Stimulated activated CD8-positive, alpha-beta memory T cell treated with anti-CD3 and anti-CD28 coated beads, Interleukin-7, amount 100 ng/mL, for 48 hours (primary cell): ENCODE measurements at places on chromosomes 12 and 14.

DNA sequence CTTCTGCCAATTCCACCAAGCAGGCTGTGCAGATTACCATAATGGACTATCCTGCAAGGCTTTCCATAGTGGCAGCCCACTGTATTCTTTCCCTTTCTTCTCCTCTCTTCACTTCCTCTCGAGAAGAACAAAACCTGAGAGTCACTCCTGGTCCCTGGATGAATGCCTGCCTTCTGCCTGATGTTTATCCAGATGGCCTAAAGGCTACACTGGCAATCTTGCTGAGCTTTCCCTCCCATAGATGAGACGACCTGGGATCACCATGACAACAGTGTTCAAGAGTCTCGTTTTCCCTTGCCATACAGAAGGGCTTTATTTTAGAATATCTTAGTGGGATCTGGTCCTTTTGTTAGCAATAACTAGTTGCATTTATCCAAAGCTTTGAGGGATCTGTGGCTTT lies 142.3 kb downstream of the RTN1 start:
- no peak for DNase-seq

DNA sequence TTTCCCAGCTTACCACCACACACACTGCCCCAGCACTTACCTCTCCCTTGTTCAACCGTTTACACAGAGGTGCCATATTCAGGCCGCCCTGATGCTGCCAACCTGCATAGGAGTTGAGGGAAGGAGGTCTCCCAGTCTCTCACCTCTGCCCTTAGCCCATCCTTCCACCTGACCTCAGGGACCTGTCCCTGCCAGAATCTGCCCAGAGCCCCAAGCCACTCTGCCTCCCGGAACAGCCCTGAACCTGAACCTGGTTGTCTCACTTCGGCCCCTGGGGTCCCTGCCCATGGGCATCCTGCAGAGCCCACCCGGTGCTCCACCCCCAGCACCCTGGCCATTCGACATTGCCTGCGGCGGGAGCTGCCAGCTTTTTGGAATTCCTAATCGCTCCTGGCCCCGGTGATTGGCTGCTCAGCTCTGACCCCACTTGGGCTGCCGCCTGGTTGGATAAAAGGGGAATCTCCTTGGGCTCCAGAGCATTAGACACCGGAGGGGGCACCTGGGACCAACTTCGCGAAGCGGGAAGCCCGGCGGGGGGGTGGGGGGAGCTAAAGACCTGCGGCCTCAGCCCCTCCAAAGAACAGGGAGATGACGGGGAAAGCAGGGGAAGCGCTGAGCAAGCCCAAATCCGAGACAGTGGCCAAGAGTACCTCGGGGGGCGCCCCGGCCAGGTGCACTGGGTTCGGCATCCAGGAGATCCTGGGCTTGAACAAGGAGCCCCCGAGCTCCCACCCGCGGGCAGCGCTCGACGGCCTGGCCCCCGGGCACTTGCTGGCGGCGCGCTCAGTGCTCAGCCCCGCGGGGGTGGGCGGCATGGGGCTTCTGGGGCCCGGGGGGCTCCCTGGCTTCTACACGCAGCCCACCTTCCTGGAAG lies at the start of gene VSX2:
VSX2 (plus strand) TSS at position 476 of the 874 bp plus-strand sequence; CDS start at position 589, 113 bp downstream.
- no peak for DNase-seq

DNA sequence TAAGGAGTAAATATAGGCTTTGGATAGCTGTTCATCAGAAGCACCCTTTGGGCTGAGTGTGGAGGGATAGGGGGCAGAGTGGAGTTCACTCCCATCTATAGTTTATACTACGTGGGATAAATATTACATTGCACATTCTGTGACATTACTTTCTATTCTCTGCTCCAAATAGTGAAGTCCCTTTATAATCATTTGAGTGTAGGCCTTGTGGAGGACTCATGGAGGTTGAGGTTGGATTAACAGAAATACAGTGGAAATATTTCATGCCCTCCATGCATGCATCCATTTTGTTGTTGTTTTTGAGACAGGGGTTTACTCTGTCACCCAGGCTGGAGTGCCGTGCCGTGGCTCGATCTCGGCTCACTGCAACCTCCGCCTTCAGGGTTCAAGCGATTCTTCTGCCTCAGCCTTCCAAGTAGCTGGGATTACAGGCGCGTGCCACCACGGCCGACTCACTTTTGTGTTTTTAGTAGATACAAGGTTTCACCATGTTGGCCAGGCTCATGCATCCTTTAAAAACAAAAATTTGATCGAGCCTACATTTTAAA lies 1.4 kb downstream of the CHPT1 start:
- no peak for DNase-seq

DNA sequence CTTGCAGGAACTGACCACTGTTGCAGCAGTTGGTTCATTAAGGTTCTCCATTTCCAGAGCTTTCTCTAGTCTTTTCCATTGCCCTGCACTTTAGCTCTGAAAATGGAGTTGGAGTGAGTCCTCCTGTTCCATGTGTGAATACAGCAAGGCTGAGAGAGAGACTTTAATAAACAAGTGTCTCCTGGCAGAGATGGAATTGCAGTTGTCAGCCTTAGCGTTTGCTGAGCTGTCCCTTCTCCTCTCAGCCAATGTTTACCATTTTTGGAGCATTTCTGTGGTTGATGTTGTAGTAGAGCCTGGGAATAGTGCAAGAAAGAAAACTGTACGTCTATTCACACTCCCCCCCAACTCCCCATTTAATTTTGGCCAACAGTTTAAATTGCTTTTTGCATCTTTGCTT lies 7.5 kb upstream of the MANSC4 start:
- no peak for DNase-seq

GRCh38 chr12:131543040-131543439 lies 167.8 kb upstream of the SFSWAP start:
- no peak for DNase-seq

- DNase-seq: no peak
Observed at GRCh38 chr12:122183588-122183940, 641 bp downstream of the LRRC43 start.

- DNase-seq: no peak
Observed at GRCh38 chr12:13194401-13195110, 2.0 kb upstream of the EMP1 start.

GRCh38 chr12:87310126-87310525 lies 719.1 kb downstream of the C12orf50 start:
- no peak for DNase-seq

- DNase-seq: no peak
Observed at GRCh38 chr12:38016602-38017001, 300.0 kb upstream of the ALG10B start.

DNA sequence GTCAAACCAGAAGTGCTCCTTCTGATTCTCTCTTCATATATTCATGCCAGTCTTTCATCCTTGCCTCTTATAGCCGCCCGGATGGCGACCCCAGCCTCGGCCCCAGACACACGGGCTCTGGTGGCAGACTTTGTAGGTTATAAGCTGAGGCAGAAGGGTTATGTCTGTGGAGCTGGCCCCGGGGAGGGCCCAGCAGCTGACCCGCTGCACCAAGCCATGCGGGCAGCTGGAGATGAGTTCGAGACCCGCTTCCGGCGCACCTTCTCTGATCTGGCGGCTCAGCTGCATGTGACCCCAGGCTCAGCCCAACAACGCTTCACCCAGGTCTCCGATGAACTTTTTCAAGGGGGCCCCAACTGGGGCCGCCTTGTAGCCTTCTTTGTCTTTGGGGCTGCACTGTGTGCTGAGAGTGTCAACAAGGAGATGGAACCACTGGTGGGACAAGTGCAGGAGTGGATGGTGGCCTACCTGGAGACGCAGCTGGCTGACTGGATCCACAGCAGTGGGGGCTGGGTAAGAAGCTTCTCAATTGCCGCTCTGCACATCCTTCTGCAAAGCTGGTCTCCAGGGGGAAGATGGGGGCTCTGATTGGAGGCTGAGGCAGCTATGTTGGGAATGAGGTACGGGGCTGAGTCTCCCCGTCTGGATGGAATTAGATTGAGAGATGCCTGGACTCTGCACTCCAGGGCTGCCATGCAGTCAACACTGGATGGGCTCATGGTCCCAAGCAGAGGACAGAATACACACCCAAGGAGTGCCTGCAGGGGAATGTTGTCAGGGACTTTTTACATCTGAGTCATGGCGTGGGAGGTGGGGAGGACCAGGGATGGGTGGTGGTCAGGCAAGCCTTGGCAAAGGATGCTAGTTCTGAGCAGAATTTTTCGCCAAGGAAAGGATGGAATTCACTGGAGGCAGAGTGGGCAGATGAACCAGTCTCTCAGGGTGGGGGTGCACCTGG lies 1.3 kb downstream of the BCL2L2 start:
- DNase-seq: no peak

DNA sequence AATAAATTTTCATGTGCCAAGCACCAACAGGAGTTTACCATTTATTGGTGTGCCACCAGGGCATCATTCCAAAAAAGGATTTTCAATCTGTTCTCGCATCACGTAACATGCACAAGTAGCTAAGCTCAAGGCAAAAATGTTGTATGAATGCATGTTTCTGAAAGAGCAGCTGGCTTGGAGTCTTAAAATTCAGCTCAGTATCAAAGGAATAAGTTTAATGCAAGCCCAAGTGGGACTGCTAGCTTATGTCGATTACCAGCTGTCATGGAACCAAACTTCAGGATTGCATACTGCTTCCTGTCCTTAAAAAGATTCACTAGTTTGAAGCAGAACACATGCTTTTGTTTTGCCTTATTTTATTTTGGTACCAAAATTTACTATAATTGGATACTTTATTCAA lies 437.0 kb downstream of the FSCB start:
- DNase-seq: no peak

DNA sequence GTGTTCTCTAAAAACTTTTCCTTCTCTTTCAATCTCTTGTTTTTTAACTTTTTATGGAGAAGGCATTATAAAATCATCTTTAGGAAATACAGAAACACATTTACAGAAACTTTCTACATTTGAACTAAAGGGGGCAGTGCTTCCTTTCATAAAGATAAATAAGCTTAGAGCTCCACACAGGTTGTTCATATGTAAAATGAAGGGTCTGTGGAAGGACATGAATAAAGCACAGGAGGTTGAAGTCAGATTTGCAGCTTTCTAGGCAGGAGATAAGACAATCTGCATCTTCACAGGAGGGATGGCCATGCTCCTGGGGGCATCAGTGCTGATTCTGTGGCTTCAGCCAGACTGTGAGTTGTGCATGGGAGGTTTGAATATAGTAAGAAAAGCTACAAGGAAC lies 426.0 kb downstream of the DAD1 start:
- DNase-seq: no peak

GRCh38 chr12:102053062-102053349 lies 8.8 kb downstream of the WASHC3 start:
- DNase-seq: no peak

DNA sequence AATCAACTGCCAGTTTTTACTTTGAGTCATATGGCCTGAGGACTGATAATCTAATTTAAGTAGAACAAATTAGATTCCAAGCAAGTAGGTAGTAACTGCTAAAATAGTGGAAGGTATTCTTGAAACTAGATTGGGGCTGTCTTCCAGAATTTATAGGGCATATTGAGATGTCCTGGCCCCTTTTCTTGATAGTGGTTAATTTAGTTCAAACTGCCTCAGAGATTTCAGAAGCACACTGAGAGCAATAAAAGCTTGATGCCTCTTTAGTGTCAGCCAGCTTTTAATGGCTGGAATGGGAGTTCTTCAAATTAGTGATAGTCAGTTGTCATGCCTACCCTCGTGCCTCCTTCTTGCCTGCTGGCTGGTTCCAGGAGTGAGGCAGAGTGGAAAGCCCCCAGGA lies 120.5 kb downstream of the AKAP6 start:
- no peak for DNase-seq

- DNase-seq: no peak
Observed at GRCh38 chr12:7793211-7793610, 4.0 kb downstream of the NANOG start.

DNA sequence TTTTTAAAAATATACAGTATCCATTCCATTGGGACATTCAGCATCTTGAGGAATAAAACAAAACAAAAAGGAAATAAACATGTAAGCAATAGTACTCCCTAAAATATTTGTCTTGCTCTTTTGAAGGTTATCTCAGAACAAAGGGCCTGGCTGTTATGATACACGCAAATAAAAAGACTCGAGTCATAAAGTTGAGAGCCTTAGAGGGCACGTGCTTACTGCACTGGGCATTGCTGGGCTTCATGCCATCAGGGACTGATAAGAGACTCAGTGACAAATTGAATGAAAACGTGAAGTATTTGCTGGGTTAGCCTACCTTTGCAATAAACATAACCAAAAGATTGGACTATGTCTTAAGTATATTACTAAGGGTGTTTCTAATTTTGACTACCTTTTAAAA lies 118.9 kb downstream of the SLC35F4 start:
- no peak for DNase-seq

GRCh38 chr12:5624486-5625272 lies 192.8 kb downstream of the NTF3 start:
- no peak for DNase-seq

DNA sequence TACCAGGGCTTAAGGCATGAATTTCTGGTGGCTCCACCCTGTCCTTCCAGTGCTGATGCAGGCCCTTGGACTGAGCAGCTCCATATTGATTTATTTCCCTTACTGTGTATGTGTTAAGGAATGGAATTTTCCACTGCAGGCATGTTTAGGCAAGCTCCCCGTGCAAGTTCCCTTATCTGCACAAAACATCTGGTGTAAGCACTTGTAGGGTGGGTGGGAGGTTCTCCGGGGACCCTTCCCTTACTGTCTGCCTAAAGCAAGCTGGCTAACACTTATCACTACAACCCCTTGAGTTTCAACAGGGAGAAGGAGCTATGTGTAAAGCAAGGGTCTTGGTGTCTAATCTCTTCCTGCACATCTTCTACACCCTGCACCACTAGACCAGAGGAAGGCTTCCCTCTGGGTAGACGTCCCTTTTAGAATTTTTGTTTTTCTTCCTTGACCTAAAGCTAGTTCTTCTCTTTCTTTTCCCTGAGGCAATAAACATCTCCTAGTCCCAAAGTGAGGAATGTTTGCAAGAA lies 22.0 kb upstream of the DRAM1 start:
- no peak for DNase-seq

DNA sequence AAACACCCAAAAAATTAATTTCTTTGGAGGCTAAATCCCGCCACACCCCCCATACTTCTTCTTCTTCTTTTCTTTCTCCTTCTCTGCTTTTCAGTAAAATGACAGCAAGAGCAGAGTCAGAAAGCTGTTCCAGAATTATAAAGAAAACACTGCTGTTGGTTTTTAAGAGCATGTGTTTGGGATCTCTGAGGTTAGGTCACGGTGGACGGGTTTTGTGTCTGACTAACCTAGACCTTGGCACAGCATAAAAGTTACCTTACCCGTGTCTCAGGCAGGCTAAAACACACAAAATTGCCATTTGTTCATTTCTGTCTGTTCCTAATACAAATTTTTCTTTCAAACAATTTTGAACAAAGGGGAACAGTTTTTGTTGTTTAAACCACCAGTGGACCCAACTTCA lies 540.8 kb downstream of the NRXN3 start:
- no peak for DNase-seq

GRCh38 chr12:31322801-31323207 lies 3.1 kb downstream of the SINHCAF start:
- no peak for DNase-seq

- no peak for DNase-seq
Observed at GRCh38 chr12:46282829-46283228, 14.0 kb upstream of the SLC38A1 start.

GRCh38 chr12:101878243-101878821 lies 952 bp downstream of the DRAM1 start:
- DNase-seq: no peak

GRCh38 chr12:9687228-9687627 lies 17.7 kb downstream of the CLEC2D start:
- no peak for DNase-seq

GRCh38 chr12:71295953-71296352 lies 138.2 kb upstream of the TSPAN8 start:
- DNase-seq: no peak
